Femur (tissue), 1 donor: ENCODE measurements at places on chromosomes 16 and 17.

DNA sequence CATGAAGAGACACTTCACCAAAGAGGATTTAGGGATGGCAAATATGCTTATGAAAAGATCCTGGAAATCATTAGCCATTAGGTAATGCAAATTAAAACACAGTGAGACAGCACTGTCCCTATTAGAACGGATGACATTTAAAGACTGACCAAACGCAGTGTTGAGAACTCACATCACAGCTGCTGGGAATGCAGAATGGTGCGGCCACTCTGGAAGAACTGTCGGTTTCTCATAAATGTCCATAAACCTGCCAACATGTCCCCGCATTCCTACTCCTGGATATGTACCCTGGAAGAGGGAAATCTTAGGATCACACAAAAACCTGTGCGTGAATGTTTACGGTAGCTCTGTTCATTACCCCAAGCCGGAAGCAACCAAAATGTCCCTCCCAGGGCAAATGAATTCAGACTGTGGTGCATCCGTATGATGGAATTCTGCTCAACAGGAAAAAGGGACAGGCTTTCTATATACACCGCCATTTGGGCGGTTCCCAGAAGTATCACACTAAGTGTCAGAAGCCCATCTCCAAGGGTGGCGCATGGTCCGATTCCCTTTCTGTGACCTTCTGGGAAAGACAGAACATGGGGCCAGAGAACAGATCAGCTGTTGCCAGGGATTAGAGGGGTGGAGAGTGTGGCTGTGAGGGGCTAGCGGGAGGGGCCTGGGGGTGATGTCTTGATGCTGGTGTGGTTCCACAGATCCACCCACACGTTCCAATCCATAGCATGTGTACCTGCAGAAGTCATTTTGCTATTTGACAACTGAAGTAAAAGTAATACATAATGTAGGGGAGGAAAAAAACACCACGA is 197.2 kb upstream of the CHMP6 start:
- peak; percentile 41 for DNase-seq

DNA sequence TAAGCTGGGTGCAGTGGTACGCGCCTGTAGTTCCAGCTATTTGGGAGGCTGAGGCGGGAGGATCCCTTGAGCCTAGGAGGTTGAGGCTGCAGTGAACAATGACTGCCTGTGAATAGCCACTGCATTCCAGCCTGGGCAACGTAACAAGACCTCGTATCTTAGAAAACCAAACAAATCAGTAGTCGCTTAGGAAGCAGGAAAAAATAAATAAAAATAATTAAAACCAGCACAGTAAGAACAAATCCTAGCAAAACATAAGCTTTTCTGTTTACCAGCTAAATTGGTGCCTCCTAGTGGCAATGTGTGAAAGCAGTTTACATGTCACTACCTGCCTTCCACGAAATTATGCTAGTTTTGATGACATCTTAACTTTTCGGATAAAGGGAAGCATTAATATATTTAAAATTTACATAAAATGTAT is 1.3 kb downstream of the ARMC5 start:
- DNase-seq: peak; percentile 35

- DNase-seq: no peak
Measured at GRCh38 chr16:27363797-27364196, 38.2 kb upstream of the IL21R start.

GRCh38 chr16:86093801-86094750 is 195.1 kb downstream of the IRF8 start:
- DNase-seq: no peak

DNA sequence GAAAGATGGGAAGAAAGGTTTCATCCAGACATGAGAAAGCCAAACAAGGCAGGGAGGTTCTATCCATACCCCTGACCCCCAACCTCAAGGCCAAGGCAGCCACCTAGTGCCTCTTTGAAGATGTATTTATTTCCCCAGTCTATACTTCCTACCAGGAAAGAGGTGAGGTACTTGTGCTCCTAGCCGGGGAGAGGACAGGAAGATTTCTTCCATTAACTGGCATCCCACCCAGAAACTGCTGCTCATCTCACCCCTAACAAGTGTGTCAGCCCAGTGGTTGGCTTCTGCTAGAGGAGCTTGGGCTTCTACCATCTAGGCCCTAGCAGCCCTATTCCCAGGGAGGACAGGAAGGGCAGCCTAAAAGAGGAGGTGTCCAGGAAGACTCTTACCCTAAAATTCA is 8.9 kb downstream of the COPZ2 start:
- no peak for DNase-seq

DNA sequence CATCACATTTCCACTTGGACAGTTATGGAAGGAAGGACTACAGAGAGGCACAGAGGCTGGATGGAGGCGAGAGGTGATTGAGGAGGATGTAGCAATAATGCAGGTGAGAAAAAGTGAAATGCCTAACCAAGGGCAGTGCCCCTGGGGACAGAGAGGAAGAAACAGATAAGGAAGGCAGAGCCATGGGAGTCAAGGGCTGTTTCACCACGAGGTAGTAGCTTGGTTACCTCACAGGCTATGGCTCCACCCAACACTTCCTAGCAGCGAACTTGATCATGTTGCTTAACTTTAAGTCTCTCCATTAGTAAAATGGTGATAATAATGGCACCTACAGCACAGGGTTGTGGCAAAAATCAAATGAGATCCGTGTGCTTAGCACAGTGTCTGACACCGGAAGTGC is 83.9 kb downstream of the YPEL2 start:
- no peak for DNase-seq

DNA sequence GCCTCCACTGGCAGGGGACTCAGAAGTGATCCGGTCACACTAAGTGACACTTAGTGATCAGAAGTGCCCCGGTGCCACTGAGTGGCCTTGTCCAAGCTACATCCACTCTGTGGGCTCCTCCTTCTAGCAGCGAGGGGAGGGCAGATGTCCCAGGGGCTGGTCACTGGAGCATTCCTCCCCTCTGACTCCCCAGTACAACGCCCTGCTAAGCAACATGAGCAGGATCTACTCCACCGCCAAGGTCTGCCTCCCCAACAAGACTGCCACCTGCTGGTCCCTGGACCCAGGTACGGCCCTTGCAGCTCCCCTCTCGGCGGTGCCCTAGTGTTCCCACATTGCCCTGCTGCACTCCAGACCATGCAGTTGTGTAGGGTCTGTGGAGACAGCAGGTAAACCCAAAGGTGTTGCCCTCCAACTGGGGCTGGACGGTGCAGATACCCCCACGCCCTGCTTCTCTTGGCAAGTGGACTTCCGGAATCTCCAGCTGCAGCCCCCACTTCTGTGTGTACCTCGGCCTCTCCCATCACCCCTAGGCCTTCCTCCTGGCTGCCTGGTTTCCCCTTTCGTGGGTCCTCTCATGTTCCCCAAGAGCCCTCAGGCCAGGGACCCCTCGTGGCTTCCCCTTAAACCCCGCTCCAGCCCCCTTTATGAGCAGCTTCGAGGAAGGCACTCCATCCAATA is 2.1 kb downstream of the ACE start:
- peak; percentile 71 for DNase-seq

DNA sequence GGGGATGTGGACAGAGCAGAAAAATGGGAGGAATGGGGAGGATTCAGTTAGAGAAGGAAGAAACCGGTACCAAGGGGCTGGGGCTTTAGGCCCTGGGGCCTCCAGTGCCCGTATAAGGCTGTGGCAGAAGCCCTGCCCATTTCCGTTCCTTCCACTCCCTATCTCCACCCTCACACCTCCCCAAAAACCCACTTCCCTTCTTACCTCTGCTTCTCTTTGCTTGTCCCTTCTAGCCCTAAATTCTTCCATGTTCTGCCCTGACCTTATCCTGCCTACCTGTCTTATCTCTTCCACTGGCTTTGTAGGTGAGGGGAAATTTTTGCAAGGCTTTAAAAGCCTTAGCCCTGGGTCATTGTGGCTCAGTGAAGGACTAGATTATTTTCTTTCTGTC is 4.1 kb downstream of the RNF167 start:
- no peak for DNase-seq

GRCh38 chr17:65198653-65199382 is 61.6 kb downstream of the RGS9 start:
- no peak for DNase-seq

GRCh38 chr17:58572846-58573245 is 58.4 kb upstream of the MTMR4 start:
- no peak for DNase-seq
